Left hindlimb (tissue), 1 donor: ENCODE measurements at places on chromosomes 5 and 9.

- no peak for DNase-seq
Measured at GRCh38 chr5:108639366-108639765, 108.3 kb upstream of the FER start.

GRCh38 chr5:77643654-77644370 is 5.3 kb upstream of the OTP start:
- no peak for DNase-seq

- no peak for DNase-seq
Measured at GRCh38 chr5:39891376-39891775, 466.6 kb upstream of the DAB2 start.

- DNase-seq = no peak
Measured at GRCh38 chr9:133529457-133529856, 4.7 kb upstream of the MYMK start.

DNA sequence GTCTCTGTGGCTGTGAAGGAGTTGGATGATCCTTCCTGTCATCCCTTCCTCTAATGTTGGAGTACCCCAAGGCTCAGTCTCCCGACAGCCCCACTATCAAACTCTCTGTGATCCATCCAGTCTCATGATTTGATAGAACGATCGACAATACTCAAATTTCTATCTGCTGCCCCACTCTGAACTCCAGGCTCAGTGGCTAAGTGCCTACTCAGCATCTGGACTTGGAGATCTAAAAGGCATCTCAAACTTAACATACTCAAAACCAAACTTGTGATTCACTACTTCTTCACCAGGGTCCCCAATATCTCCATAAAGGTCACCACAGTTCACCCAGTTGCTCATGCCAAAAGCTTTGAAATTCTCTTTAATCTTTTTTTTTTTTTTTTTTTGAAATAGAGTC is 15.1 kb upstream of the STRBP start:
- no peak for DNase-seq

DNA sequence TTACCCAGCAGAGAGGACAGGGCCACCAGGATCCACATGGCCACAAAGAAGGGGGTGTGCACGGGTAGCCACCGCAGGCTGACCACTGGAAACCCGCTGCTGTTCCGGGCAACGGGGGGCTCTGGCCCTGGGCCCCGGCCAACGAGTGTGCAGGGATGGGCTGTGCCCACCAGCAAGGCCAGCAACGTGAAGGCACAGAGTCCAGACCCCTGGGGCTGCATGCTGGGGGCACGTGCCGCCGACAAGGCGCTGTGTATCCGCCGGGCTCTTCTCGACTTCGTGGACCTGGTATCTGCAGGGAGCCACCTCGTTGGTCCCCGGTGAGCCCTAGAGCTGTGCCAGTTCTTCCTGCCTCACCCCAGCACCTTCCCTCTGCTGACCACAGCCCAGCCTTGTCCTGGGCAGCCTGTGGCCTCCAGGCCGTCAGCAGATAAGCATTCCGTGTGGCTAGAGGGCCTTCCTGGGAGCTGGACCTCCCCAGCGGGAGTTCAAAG is 42.2 kb upstream of the CEP72 start:
- no peak for DNase-seq

DNA sequence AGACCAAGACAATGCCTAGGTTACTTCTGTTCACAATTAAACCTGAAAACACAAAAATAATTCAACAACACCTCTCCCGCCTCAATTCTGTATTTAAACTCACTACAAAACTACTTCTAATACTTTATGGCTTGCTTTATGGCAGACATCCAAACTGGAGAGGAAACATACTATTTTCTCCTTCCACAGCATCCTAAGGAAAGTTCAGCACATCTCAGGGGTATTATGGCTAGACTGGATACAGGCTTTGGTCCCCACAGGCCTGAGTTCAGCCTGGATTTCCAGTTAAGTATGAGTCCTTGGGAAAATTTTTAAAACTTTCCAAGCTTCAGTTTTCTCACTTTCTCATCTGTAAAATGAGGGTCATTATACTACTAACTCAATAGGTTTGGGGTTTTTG is 480.2 kb downstream of the CAAP1 start:
- no peak for DNase-seq

- DNase-seq = no peak
Measured at GRCh38 chr9:72025906-72026305, 34.5 kb downstream of the C9orf57 start.

GRCh38 chr9:91882627-91883026 is 67.4 kb downstream of the ROR2 start:
- no peak for DNase-seq

DNA sequence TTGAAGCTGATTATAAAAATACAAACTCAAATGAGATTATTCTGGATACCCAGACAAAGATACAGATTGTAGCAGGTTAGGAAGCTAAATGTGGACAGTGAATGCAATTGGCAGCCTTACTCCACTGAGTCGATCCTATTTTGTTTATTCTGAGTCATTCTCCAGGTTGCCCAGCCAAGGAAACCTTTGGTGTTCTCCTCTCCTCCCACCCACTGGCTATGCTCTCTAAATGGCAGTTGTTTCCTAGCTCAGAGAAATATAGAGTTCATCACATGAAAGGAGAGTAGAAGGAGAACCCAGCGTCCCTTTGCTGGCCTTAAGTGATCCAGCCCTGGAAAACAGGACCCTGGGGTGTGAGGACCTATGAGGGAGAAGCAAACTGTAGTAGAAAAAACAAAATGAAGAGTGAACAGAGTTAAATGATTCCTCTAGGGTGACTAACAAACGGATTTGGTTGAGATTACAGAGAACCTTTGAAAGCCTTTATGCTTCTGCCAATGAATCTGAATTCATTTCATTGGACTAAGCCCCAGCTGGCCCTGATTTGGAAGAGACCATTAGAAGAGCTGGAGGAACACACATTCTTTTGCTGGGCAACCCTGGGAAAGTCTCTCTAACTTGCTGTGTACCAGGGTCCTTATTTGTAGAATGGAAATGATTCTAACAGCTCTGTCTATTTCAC is 95.1 kb downstream of the BRINP1 start:
- no peak for DNase-seq

DNA sequence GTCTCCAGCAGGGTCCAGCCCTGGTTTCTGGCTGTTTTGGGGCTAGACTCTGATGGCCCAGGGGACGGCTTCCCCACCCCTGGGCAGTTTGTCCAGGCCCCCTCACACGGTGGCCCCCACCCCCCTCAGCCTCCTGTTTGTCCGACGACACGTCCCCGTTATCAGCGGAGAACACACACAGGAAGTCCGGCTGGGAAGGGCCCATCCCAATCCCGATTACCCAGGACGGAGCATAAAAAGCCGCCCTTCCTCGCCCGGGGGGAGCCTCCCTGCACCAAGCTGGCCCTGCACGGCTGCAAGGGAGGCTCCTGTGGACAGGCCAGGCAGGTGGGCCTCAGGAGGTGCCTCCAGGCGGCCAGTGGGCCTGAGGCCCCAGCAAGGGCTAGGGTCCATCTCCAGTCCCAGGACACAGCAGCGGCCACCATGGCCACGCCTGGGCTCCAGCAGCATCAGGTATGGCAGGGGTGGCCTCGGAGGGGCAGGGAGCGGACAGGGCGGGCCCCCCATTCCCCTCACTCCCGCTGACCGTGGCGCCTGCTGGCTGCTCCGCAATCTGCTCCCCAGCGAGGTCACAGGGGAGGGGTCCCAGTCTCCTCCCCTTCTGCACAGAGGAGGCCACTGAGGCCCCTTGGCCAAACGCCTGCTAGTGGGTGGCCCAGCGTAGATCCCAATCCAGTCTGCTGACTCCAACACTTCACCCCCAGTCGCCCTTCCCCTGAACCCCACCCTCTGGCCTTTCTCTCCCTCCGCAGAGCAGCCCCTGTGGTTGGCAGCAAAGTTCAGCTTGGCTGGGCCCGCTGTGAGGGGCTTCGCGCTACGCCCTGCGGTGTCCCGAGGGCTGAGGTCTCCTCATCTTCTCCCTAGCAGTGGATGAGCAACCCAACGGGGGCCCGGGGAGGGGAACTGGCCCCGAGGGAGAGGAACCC is at the start of gene EGFL7:
TSS of gene EGFL7 (plus strand) at position 261 of the 926 bp plus-strand sequence. CDS start 5,367 bp downstream, outside the sequence.
- DNase-seq = no peak

- DNase-seq = no peak
Measured at GRCh38 chr5:136013559-136013958, 15.2 kb upstream of the TGFBI start.

GRCh38 chr5:120454094-120454798 is 9.9 kb upstream of the PRR16 start:
- DNase-seq = no peak

- no peak for DNase-seq
Measured at GRCh38 chr5:134451936-134452505, 40.3 kb upstream of the CDKN2AIPNL start.

- DNase-seq = no peak
Measured at GRCh38 chr5:140321796-140322195, 18.9 kb upstream of the PFDN1 start.

DNA sequence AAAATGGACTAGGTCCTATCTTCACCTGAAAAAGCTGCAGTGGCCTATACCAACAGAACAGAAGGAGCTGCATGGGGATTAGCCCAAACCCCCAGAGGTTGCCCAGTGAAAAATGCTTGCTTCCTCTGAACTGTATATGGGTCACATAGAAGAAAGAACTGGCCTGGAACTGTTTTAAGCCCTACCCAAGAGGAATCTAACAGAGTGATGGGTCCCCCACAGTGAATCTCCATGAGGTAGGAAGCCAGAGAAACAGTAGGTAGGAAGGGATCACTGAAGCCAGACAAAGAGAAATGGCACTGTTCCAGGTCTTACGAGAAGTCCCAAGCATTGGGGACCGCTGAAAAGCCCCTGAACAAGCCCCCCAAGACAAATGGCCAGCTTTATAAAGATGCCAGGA is 28.8 kb upstream of the TRIM32 start:
- no peak for DNase-seq

- DNase-seq = no peak
Measured at GRCh38 chr5:61627531-61627930, 295.5 kb downstream of the ZSWIM6 start.

- DNase-seq = no peak
Measured at GRCh38 chr5:6291961-6292360, 86.4 kb downstream of the MED10 start.

GRCh38 chr5:131430794-131431193 is 166.9 kb downstream of the CDC42SE2 start:
- no peak for DNase-seq

- DNase-seq = no peak
Measured at GRCh38 chr5:75412111-75412990, 75.3 kb downstream of the HMGCR start.

DNA sequence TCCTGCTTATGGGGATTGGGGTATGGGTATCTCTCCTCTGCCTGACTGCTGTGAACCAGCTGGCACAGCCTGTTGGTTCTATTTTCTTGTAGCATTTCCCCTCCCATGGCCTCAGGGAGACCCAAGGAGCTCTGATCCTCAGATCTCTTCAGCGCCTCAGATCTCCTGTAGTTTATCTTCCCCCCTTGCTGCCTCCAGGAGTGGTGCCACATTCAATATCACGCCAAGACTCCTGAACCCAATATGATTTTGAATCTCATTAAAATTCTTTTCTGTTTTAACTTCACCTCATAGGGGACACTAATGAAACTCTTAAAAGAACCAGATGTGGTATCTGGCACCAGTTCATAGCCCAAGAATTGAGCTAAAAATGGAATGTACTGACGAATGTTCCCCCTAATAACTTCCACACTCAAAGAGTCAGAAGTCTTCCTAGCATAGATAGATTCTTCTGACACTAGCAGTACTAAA is 59.6 kb upstream of the LIFR start:
- DNase-seq = no peak

GRCh38 chr5:55638455-55638854 is 73.7 kb downstream of the SLC38A9 start:
- no peak for DNase-seq

DNA sequence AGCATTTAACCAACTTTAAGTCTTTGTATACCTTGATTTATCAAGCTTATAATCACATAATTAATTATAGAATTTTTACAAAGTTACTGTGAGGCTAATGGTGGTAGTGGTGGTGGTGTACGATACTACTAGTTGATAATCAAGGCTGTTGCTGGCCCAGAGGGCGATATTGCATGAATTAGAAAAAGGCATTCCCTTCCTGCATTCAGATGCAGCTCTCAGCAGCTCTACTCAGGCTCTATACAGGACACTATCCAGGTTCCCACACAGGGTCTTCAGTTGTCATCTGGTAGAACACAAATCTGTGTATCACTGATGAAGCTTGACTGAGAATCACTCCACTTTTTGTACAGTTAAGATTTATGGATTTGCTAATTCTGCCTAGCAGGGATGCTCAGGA is 562.8 kb upstream of the C9orf72 start:
- no peak for DNase-seq

GRCh38 chr5:138139781-138140090 is 508 bp upstream of the NME5 start:
- DNase-seq = no peak

- DNase-seq = no peak
Measured at GRCh38 chr9:38074441-38074961, 5.5 kb upstream of the SHB start.

- no peak for DNase-seq
Measured at GRCh38 chr5:139205586-139205985, 7.4 kb upstream of the SIL1 start.

- DNase-seq = no peak
Measured at GRCh38 chr5:134906811-134907210, 1.9 kb downstream of the PCBD2 start.

- DNase-seq = no peak
Measured at GRCh38 chr5:105789246-105789645, 1881.5 kb downstream of the EFNA5 start.

- DNase-seq = no peak
Measured at GRCh38 chr9:14498824-14499223, 184.9 kb upstream of the NFIB start.

GRCh38 chr5:178381921-178382695 is 149.5 kb upstream of the PHYKPL start:
- no peak for DNase-seq

- DNase-seq = no peak
Measured at GRCh38 chr5:120088412-120088811, 375.7 kb upstream of the PRR16 start.

- no peak for DNase-seq
Measured at GRCh38 chr9:113888976-113889375, 12.9 kb downstream of the ZNF618 start.
